SK-MEL-5 (cell line): ENCODE measurements at places on chromosomes 12 and 14. TPM values are rescaled to one million over a fixed set of nuclear protein-coding genes. Genes with fewer than 3 reads are reported as not detected.

B4GALNT3 gene
- 0.34 and 1.2 TPM in 2 replicates for total RNA-seq

TMEM253 gene
- total RNA-seq: 0.11 TPM in 1 of 2 replicates, not detected in the other

ESR2 gene
- 0.03 and 0.11 TPM in 2 replicates for total RNA-seq

SLC8A3 gene
- not detected in 2 replicates for total RNA-seq

OASL gene
- total RNA-seq: 0.26 and 0.35 TPM in 2 replicates

COCH gene
- total RNA-seq: 0.72 and 0.92 TPM in 2 replicates

TDRD9 gene
- total RNA-seq: not detected in 2 replicates

MORN3 gene
- 0.13 TPM in 1 of 2 replicates, not detected in the other for total RNA-seq

FERMT2 gene
- total RNA-seq: 38.0 and 40.8 TPM in 2 replicates
